ENCODE measurements at places on chromosomes 7 and 10.

GRCh38 chr7:151790095-151790829 lies 86.7 kb downstream of the PRKAG2 start:
- DNase-seq, result no peak

DNA sequence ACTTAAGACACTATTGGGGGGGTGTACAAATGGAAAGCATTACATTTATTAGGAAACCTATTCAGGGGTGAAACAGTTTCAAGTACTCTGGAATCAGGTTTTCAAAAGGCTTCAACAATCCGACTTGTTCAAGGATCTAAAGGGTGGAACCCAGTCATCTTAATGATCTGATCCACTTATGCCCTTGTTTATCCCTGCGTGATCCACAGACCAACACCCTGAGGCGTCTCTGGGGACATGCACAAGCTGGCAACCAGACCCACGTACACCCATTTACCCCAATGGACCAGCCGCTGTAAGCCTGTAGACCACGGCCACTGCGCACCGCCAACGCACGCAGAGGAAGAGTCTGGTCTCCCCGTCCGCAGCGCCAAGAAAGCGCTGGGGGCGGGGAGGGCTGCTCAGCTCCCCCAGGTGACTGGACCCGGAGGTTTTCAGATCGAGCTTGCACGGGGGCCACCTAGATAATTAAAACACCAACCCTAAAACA lies 13.4 kb downstream of the HNRNPF start:
- DNase-seq, result no peak

DNA sequence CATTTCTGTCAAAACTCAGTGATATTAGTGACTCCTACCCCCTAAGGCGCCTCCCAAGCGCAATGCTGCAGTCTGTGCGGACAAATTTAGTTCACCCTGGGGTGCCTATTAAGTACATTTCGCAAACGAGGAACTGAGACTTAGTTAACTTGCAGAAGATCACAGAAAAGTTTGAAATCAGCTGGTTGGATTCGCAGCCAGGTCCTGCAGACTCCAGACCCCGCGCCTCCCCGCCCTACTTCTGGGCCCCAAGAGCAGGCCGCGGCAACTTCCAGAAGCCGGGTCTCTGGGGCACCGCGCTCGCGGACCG lies 588 bp downstream of the CYREN start:
- no peak for DNase-seq

GRCh38 chr10:65611592-65611991 lies 1314.2 kb upstream of the LRRTM3 start:
- DNase-seq, result no peak

Measured in hematopoietic multipotent progenitor cell treated with erythropoietin and hydrocortisone succinate and interleukin-3 and kit ligand, for 15 days (in vitro differentiated cells).